ENCODE measurements at places on chromosomes 4 and X.
A peak's percentile ranks its signal among the peaks of the same experiment; 100 is the strongest.

GRCh38 chr4:176187624-176188023, 7.8 kb downstream of the SPATA4 start:
- no peak for DNase-seq

DNA sequence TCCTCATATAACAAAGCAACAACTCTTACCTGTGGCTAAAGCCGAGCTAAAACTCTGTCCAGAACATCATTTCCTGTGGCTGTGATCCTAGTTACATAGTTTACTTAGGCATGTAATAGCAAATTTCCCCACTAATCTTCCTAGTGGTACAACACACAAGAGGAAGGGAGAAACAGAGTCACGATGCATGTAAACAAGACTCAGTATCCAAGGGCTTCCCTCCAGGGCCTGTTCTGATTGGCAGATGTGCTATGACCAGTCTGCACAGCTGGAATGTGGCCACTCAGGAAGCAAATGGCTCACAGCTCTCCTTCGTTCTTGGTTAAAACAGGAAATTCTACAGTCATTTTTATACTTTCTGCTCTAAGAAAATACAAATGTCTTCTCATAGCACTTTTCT, 49.2 kb upstream of the PRSS48 start:
- DNase-seq: no peak

- no peak for DNase-seq
Measured at GRCh38 chrX:9855561-9856283, 69.5 kb downstream of the SHROOM2 start.

DNA sequence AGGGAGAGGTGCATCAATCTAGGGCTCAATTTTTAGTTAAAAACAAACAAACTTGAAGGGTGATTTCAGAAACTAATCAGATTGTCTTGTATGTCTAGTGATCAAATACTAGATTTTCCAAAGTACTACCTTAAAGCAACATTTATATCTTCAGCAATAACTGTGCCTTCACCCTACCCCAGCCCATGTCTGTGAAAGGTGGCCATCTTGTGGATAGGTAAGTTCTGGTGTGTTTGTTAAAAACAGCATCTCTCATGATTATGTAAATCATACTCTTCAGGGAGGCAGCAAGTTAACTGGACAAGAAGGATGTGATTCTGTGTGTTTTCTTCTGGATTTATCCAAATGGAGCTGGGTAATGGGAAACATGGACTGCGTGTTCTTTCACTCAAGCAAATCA, 81.4 kb upstream of the ACSL1 start:
- no peak for DNase-seq

GRCh38 chrX:10636337-10636736, 16.0 kb upstream of the MID1 start:
- no peak for DNase-seq

DNA sequence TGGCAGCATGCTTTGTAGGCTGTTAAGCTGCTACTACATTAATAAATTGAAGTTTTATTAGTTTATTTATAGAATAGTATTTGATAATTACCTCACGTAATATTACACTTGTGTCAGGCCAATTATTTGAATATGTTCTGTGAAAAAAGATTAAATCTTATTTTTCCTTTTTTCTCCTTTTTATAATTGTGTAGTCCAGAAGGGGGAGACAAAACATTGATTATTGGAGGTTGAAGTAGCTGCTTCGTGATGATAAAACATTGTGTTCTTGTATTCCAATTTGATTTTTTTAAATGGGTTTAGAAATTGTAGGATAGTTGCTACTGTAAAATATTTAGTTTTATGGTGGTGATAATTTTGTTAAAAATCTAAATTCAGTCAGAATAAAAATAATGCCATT, 85.7 kb downstream of the DIAPH2 start:
- DNase-seq: no peak

DNA sequence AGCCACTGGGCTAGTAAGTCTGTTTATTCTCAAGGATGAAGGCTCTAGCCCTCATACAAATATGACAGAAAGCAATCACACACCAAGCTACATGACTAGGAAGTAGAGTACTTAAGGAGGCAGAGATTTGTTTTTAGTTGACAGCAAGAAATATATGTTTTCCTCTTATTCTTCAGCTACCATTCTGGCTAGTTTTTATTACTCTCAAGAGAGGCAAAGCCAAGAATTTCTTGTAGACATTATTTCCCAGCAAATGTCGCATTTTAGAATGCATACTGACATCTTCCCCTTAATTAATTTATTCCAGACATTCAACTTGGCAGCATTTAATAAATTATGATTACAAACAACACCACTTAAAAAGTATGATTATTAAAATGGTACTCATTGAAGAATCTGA, 23.4 kb upstream of the FAM9C start:
- no peak for DNase-seq

DNA sequence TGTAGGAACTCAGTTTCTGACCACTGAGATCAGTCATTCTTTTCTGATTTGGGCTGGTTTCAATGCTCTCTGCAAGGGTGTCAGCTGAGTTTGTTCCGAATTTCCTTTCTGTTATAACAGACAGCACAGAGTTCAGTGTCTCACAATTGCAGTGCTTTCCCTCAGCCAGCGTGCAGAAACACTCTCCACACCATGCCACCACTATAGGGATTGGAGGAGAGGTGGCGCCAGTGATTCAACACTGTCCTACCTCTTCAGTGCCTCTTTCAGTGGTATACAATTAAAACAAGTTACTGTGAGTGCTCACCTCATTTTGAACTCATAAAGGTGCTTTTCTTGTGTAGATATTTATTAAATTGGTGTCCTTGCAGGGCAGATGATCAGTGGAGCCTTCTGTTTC, 413.2 kb upstream of the CXorf51B start:
- DNase-seq: no peak

DNA sequence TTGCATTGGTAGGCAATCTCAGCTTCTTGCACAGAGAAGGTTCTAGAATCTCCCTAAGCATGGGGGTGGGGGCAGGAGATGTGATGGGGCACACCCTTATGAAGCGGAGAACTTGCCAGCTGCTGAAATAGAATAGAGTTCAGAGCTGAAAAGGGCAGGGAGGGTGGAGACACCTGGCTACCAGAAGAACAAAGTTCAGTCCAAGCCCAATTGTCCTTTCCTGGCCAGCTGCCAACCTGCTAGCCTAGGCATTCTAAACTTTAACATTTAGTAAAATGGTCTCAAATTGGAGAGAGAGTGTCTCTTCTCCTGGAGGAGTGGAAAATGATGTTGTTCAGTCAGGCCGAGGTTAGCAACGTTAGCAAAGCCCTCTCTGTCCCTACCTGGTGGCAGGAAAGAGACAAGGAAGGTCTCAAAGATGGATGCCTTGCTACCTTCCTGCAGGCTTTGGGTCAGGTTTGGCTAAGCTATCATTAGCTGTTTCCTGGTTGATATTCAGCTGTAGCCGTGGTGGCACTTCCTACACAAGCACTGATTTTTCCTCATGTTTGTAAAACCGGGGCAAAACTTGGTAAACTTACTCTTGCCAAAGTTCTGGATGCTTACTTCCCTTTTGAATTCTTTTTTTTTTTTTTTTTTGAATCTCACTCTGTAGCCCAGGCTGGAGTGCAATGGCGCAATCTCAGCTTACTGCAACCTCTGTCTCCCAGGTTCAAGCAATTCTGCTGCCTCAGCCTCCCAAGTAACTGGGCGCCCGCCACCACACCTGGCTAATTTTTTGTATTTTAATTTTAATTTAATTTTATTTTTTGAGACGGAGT, 34.7 kb upstream of the NYX start:
- no peak for DNase-seq

DNA sequence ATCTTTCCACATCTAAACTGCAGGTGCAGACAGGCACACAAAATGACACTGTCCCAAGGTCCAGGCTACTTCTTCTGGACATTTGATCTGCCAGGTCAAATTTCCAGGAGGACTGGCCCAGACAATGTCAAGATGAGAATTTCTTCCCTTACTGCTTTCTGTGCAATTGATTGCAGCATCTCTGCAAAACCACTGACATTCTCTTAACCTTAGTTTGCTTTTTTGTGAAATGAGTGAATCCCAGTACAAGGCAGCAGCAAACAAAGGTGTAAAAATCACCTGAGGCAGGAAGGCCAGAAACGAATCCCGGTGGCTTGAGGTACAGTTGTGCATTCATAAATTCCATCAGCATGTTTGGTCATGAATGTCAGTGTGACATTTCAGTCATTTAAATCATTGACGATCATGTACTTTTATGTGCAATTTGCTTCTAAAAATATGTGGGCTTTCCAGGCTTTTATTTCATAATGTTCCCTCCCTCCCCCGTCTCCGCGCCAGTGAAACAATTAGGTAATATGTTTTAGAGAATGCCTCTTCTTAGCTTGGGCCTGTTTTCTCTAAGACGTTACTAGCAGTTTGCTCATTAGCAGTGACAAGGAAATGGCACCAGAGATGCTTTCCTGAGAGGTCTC, 39.1 kb downstream of the NHS start:
- no peak for DNase-seq

DNA sequence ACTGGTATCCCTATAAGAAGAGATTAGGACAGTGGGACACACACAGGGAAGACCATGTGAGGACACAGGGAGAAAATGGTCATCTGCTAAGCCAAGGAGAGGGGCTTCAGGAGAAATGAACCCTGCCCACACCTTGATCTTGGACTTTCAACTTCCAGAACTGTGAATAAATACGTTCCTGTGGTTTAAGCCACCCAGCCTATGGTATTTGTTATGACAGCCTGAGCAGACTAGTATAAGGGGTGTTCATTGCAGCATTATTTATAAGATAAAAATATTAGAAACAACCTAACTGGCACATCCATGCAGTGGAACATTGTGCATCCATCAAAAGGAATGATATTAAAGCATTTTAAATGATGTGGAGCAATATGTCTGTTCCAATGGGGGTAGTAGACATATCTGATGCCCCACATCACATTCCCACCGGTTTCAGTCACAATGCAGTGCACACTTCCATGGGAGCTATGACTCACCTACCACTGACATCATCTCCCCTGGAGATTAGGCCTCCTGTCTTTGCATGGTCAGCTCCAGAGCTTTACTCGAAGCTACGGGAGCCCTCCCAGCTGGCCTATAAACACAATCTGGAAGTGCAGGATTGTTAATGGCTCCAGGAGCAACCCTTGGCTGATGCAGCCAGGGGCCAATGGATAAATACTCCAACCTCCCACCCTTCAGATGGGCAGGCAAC, 38.9 kb upstream of the MAMLD1 start:
- DNase-seq: no peak

DNA sequence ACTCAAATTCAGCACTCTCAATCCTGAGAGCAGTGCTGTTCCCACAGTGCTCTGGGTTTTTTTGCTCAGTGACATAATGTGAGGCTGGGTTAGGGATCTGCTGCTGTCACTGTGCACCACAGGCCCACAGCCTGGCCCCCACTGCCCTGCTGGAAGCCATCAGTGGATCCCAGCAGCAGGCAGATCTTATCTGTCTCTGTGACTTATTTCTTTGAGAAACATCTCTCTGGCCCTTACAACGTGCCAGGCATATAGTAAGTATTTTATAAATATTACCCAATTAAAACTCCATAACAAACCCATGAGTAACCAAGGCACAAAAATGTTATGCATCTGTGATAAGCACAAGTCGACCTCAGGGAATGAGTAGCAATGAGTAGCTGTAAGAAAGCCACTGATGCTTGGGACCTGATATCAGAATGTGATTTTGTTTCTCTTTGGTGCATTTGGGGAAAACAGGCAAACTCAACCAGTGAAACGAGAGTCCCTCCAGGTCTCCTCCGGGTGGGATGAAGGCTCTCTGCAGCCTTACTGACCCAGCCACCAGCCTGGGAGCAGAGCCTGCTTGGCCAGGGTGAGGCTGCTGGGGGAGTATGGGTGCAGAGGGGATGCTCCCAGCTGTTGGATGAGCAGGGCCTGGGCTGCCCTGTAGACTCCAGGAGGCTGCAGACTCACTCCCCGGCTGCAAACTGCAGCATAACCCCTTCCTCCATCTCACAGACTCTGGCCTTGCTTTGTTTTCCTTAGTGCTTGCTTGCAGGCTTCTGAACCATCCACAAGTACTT, 172.7 kb upstream of the LNX1 start:
- DNase-seq: no peak

DNA sequence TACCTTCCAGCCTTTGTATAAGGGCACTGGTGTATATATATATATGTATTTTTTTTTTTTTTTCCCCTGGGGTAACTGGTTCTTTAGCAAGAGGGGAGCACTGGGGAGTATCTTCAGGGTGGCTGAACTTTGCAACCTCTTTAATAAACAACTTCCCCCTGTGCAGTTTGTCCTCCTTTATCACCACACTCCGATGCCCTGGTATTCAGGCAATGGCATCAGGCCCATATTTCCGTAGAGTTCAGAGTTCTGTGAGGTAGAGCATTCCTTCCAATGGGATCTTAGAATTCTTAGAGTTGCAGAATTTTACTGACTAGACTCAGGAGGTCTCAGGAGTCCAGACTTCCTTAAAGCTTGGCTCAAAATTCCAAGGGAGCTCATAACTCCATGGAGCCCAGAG, 24.6 kb downstream of the NYX start:
- DNase-seq: no peak

DNA sequence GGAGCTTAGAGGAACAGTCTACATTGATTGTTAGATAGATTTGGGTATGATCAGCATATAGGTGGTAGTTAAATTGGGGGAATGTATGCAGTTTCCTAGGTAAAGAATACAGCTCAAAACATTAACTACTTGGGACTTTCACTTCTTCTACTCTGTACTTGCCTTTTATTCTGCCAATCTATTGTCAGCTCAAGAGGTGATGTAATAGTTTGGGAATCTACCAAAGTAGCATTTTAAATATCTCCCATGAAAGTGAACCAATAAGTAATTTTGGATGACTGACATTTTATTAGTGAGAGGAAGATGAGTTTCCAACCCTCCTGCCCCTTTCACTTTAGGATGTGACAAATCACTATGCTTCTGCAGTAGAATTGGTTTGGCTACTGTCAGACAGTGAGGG, 43.4 kb downstream of the NUDT6 start:
- no peak for DNase-seq

GRCh38 chr4:159178979-159179969, 76.4 kb downstream of the RAPGEF2 start:
- no peak for DNase-seq

DNA sequence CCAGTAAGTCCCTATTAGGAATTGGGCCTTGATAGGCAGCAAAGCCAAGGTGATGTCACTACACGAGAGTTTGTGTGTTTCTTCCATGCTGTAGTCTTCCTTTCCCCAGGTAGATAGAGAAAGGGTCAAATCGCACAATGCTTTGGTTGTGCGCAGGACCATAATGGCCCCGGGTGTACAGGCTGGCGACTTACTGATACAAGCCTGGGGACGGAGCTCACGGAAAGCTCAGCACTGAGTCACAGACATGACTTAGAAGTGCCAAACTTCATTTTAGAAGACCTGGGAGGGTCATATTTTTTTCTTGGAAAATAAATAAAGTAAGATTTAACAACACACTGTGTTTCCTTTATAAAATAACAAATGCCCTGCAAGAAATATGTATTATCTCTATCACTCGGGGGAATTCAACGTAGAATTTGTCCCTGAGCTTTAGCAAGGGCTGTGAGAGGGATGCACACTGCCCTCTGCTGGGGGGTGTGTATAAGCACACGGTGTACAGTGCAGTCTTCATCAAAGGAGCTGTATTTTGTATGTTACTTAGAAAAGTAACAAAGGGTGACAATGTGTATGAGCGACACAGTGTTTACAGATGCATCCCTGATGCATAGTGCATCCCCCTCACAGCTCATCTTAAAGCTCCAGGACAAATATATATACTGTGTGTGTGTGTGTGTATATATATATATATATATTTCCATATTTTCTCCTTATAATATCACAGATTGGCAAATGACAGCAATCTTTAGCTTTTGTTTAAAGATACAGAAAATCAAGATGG, 254.5 kb upstream of the VEGFC start:
- peak; percentile 54 for DNase-seq

- no peak for DNase-seq
Measured at GRCh38 chr4:182825786-182826185, 91.4 kb downstream of the DCTD start.

All from activated CD4-positive, alpha-beta T cell treated with anti-CD3 and anti-CD28 coated beads, Interleukin-2, amount 50 U/mL, for 48 hours (primary cell).